Gastrocnemius medialis (tissue), 4 donors: ENCODE measurements at places on chromosomes 11 and 22.
A peak's percentile ranks its signal among the peaks of the same experiment; 100 is the strongest.

DNA sequence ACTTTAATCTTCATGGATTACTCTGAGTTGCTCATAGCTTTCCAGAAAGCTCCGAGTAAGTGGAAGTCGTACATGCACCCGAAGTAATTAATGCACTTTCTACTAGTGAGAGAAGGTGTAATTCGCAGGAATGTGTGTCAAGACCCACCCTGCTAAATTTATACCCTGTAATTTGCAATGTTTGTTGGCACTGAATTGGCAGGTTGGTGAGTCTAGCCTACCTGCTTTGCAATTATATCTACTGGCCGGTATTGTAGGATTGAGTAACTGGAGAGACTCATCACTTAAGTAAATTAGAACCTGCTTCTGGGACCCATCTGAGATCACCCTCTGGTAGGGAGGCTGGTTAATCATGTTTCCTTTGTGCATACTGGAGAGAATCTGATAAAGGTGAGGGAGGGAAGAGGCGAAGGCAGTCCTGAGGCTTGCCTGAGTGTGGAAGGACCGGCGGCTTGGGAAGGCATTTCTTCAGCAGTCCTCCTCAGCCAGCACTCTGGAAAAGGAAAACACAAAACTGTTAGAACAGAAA lies 63.3 kb downstream of the LDLRAD3 start:
- H3K4me3 ChIP-seq = no peak overlapping the region
- no peak overlapping the region for H3K27ac ChIP-seq
- H3K4me1 ChIP-seq = peaks cover 26% of the 10 kb centered on the region
- no peaks in the 10 kb centered on the region for H3K36me3 ChIP-seq

DNA sequence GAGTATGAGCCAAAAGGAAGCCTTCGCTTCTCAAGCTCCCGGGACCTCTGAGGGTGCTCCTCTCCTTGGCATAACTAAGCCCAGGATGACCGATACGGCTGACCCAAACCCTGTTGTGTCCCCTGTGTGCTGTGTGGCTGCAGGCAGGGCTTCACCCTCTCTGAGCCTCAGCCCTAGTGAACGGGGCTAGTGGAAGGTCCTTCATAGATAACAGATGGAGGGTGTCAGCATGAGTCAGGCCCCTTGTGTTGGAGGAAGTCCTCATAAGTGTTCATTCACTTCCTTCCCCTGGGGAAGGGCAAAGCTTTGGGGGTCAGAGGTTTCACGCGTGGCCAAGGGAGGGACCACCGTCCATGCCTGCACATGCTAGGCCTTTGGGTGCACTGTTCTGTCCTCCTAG lies 21.5 kb downstream of the SHISAL1 start:
- H3K4me3 ChIP-seq = no peak overlapping the region
- H3K4me1 ChIP-seq = no peaks in the 10 kb centered on the region
- H3K36me3 ChIP-seq = no peaks in the 10 kb centered on the region
- H3K27ac ChIP-seq = no peak overlapping the region
- DNase-seq = no peak

GRCh38 chr11:93686812-93687211 lies 25.3 kb downstream of the CEP295 start:
- H3K36me3 ChIP-seq = no peaks in the 10 kb centered on the region
- peak overlapping the region; percentile 58 for H3K27ac ChIP-seq
- H3K4me3 ChIP-seq = no peak overlapping the region
- H3K27me3 ChIP-seq = no peaks in the 10 kb centered on the region

DNA sequence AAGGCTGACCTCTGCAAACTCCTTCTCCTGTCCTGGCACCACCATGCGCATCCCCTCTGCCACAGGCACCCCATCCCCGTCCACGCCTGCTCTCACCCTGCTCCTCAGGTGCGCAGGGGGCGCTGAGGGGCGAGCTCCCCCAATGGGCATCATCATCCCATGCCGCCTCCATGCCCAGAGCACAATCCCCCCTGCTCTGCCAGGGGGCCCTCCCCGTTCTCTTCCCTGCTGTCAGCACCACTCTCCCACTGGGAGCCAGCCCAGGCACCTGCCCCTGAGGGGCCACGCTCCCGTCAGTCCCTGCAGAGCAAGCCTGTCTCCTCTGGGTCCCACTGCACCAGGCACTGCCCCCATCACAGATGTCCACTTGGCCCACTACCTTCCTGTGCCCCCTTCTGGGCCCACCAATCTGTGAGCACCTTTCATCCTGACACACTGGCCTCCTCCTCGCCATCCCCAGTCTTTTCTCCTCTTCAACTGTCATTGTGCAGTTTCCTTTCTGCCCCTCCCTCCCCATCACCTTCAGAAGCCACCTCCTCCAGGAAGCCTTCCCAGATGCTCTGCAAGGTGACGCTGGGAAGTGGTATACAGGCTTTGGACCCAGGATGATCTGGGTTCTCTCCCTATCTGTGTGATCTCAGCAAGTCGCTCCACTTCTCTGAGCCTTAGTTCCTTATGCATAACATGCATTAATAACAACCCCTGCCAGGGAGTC lies 62.6 kb downstream of the CYTH4 start:
- H3K4me3 ChIP-seq = no peak overlapping the region
- H3K36me3 ChIP-seq = no peaks in the 10 kb centered on the region
- no peak overlapping the region for H3K27ac ChIP-seq
- peaks cover 14% of the 10 kb centered on the region for H3K27me3 ChIP-seq

- H3K36me3 ChIP-seq = no peaks in the 10 kb centered on the region
- peaks cover 33% of the 10 kb centered on the region for H3K4me1 ChIP-seq
- no peaks in the 10 kb centered on the region for H3K27me3 ChIP-seq
- H3K27ac ChIP-seq = no peak overlapping the region
Observed at GRCh38 chr11:28106353-28107043, 1.5 kb downstream of the KIF18A start.

DNA sequence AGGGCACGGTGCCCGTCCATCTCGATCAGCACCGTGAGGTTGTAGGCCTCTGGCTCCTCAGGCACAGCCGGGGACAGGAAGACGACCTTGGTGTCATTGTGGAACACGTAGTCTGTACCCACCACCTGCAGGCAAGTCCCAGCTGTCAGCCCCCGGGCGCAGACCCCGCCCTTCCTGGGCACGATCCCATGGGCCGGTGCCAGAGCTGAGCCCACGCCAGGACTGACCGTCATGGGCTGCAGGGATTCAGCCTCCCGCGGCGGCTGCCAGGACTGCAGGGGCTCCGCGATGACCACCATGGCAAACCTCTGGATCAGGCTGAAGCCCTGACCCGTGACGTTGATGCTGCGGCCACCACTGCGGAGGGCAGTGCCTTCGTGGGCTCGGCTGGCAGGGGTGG lies 11.8 kb upstream of the MAPK11 start:
- H3K36me3 ChIP-seq = peaks cover 9% of the 10 kb centered on the region
- H3K4me1 ChIP-seq = no peaks in the 10 kb centered on the region
- DNase-seq = no peak
- no peaks in the 10 kb centered on the region for H3K27me3 ChIP-seq
- no peak overlapping the region for H3K4me3 ChIP-seq

- H3K36me3 ChIP-seq = no peaks in the 10 kb centered on the region
- no peak for DNase-seq
- H3K27me3 ChIP-seq = peaks cover 7% of the 10 kb centered on the region
- no peaks in the 10 kb centered on the region for H3K4me1 ChIP-seq
- no peak overlapping the region for H3K4me3 ChIP-seq
- no peak overlapping the region for H3K27ac ChIP-seq
Observed at GRCh38 chr22:44758344-44758973, 6.1 kb downstream of the ARHGAP8 start.

DNA sequence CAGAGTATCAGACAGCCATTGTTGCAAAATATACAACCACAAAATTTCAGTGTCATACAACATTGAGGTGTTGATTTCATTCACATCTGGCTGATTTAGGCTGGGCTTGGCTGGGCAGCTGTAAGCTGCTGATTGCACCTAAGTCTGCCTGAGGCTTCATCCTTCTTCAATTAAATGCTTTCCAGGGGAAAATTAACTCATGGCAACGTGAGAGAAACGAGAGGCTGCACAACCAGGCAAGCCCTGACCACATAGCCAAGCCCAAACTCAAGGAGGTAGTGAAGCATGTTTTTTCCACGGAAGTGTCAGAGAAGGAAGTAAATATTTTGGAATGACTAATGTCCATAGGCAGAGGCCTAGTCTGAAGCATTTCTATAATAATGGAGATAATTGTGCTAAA lies 273.8 kb upstream of the ZC3H12C start:
- no peaks in the 10 kb centered on the region for H3K4me1 ChIP-seq
- no peak overlapping the region for H3K27ac ChIP-seq
- no peaks in the 10 kb centered on the region for H3K36me3 ChIP-seq
- H3K27me3 ChIP-seq = no peaks in the 10 kb centered on the region
- no peak overlapping the region for H3K4me3 ChIP-seq

- H3K4me1 ChIP-seq = no peaks in the 10 kb centered on the region
- no peaks in the 10 kb centered on the region for H3K36me3 ChIP-seq
- H3K27ac ChIP-seq = no peak overlapping the region
- DNase-seq = no peak
- H3K27me3 ChIP-seq = no peaks in the 10 kb centered on the region
Observed at GRCh38 chr11:130218501-130219070, 59.0 kb downstream of the ST14 start.
